Activated CD4-positive, alpha-beta T cell treated with anti-CD3 and anti-CD28 coated beads for 36 hours (primary cell): ENCODE measurements at places on chromosomes 1 and 21.

DNA sequence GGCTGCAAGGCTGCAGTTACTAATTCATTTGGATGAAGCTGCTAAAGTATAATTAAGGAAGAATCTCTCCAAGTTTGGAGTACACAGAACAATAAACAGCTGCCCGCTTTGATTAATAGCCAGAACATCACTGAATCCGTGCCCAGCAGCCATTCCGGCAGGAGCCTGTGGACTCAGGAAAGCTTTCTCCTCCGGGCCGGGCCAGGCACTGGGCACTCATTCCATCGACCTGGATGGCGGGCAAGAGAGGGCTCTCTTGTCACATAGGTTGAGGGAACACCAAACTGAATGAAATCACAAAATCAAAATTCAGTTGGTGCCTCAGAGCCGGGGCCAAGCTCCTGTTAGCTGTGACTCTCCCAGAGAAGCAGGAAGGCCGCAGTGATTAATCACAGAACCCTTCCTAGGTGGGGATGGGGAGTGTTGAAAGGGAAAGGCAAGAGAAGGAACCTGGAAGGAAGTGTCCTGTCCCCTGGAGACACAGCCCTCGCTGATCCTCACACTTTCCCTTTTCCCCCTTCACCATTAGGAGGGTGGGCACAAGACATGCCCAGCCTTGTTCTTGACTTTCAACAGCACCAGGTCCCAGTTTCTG is 306.7 kb downstream of the NPHP4 start:
- H3K36me3 ChIP-seq, result no peaks in the 10 kb centered on the region
- no peak overlapping the region for H3K4me3 ChIP-seq
- H3K27ac ChIP-seq, result no peak overlapping the region
- H3K27me3 ChIP-seq, result peaks cover 4% of the 10 kb centered on the region

- peaks cover 2% of the 10 kb centered on the region for H3K27me3 ChIP-seq
- no peak overlapping the region for H3K27ac ChIP-seq
- no peak overlapping the region for H3K4me3 ChIP-seq
- H3K36me3 ChIP-seq, result no peaks in the 10 kb centered on the region
- no peak for DNase-seq
Observed at GRCh38 chr1:99758073-99758511, 8.3 kb downstream of the FRRS1 start.

DNA sequence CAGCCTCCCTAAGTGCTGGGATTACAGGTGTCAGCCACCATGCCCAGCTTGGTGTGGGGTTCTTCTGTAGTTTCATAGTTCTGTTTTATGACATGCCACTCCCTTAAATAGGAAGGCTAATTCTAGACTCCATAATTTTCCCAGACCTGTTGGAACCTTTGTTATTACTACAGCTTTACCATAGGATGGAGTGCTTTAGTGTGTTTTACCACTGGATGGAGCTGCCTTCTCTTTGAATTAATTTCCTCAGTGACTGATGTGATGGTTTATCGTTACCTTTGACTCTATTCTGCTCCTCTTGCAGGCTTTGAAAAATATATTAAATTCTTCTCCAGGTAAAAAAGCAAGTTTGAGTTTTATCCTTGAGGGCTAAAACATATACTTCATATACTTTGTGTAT is 84.6 kb upstream of the NEK7 start:
- H3K27ac ChIP-seq, result no peak overlapping the region
- no peak for DNase-seq
- no peaks in the 10 kb centered on the region for H3K4me1 ChIP-seq
- no peaks in the 10 kb centered on the region for H3K36me3 ChIP-seq
- peaks cover 10% of the 10 kb centered on the region for H3K27me3 ChIP-seq

- no peak overlapping the region for H3K4me3 ChIP-seq
- H3K27ac ChIP-seq, result no peak overlapping the region
- H3K36me3 ChIP-seq, result no peaks in the 10 kb centered on the region
- peaks cover 23% of the 10 kb centered on the region for H3K27me3 ChIP-seq
Observed at GRCh38 chr1:208654241-208654640, 410.1 kb upstream of the PLXNA2 start.

- no peaks in the 10 kb centered on the region for H3K27me3 ChIP-seq
- no peaks in the 10 kb centered on the region for H3K4me1 ChIP-seq
- DNase-seq, result no peak
- no peak overlapping the region for H3K4me3 ChIP-seq
- no peaks in the 10 kb centered on the region for H3K36me3 ChIP-seq
Observed at GRCh38 chr1:72379072-72379471, 96.7 kb upstream of the NEGR1 start.

GRCh38 chr1:66078412-66078811 is 285.7 kb downstream of the PDE4B start:
- H3K36me3 ChIP-seq, result no peaks in the 10 kb centered on the region
- DNase-seq, result no peak
- no peak overlapping the region for H3K27ac ChIP-seq
- no peak overlapping the region for H3K4me3 ChIP-seq
- no peaks in the 10 kb centered on the region for H3K4me1 ChIP-seq

DNA sequence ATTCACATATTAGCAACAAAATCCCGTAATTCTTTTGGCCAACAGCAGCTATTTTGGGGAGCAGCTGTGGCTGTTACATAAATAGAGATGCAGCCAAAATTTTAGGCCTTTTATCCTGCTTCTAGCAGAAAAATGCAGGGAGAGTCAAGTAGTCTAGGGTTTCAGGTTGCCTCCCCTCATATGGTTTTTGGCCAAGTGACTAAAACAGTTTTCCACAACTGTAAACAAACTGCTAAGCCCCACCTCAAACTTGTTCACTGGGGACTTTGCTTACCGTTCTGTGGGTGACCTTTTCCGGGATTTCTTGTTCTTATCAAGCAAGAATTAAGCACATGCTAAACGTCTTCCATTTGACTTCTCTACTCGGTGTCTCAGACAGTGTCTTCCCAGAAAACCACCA is 133.4 kb downstream of the EDEM3 start:
- H3K27ac ChIP-seq, result no peak overlapping the region
- H3K27me3 ChIP-seq, result no peaks in the 10 kb centered on the region
- H3K4me1 ChIP-seq, result no peaks in the 10 kb centered on the region
- no peak for DNase-seq
- H3K4me3 ChIP-seq, result no peak overlapping the region

DNA sequence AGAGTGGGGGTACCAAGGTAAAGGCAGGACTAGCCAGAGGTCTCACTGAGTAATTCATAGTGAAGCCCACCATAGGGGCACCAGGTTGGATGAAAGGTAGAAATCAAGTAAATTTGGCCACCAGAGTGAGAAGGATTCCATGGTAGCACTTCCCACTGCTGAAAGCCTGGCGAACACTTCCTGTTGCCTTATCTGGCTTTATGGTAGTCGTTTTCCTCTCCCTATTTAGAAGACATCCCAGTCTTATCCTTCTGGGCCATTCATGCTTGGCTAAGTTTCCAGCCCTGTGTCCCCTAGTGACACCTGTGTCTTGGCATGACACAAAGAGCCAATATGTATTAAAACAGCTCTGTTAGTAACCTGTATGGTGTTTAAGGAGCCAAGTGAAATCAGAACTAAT is 74.3 kb upstream of the SIPA1L2 start:
- peaks cover 4% of the 10 kb centered on the region for H3K27me3 ChIP-seq
- no peak overlapping the region for H3K4me3 ChIP-seq
- H3K27ac ChIP-seq, result no peak overlapping the region
- peaks cover 3% of the 10 kb centered on the region for H3K4me1 ChIP-seq
- DNase-seq, result no peak

DNA sequence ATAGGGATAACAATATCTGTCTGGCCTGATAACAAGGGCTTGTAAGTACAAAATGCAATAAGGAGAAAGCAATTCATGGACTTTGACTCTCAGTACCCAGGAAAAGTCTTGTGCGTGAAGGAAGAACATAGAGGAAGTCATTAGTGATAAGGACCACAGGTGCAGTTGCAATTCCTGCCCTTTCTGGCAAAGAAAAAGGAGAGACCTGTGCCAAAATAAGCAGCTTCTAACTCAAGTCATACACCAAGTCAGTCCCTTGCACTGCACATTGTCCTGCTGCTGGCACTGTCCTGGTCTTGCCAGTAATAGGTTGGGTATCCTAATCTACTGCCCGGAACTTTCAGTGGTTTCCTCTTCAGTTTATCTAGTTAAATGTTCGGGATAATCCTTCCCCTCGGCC is 14.8 kb upstream of the SOD1 start:
- H3K36me3 ChIP-seq, result no peaks in the 10 kb centered on the region
- no peak overlapping the region for H3K27ac ChIP-seq
- H3K4me3 ChIP-seq, result no peak overlapping the region

GRCh38 chr1:205629751-205630150 is 2.1 kb downstream of the ELK4 start:
- H3K27me3 ChIP-seq, result no peaks in the 10 kb centered on the region
- peaks cover 52% of the 10 kb centered on the region for H3K4me1 ChIP-seq
- H3K36me3 ChIP-seq, result peaks cover 24% of the 10 kb centered on the region
- H3K4me3 ChIP-seq, result peak overlapping the region; percentile 95

DNA sequence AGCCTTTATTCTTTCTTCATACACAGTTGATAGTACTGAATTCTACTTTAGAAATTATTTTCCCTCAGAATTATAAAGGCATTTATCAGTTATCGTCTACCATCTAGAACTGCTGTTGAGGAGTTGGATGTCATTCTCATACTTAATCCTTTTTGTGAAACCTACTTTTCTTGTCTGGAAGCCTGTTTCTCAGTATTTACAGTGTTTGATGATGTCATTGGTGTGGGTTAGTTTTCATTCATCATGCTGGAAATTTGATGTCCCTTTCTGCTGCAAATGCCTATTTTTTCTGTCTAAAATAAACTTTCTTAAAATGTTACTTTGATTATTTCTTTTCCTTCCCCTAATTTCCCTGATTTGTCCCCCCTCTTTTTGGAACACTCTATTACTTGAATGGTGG is 22.8 kb upstream of the ZNF281 start:
- H3K27me3 ChIP-seq, result peaks cover 2% of the 10 kb centered on the region
- no peak for DNase-seq
- no peak overlapping the region for H3K27ac ChIP-seq
- H3K36me3 ChIP-seq, result no peaks in the 10 kb centered on the region
- no peak overlapping the region for H3K4me3 ChIP-seq
- peaks cover 15% of the 10 kb centered on the region for H3K4me1 ChIP-seq

DNA sequence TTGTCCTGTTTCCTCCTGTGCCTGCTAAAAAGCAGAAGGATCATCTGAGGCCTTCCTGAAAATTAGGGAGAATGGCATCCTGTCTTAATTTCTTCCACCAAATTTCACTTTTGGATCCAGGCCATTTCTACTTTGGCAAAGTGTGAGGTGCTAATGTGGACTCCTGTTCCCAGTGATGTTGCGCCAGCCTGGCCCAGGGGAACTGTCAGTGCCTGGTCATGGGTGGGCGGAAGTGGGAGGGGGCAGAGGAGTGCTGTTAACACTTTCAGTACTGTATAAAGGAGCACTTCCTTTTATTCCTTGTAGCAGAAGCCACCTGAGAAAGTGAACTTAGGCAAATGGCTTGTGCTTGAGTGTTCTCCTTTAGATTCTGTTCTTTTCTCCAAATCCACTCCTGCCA is 19.9 kb downstream of the ELAPOR1 start:
- peaks cover 27% of the 10 kb centered on the region for H3K4me1 ChIP-seq
- peak overlapping the region; percentile 22 for H3K27ac ChIP-seq
- no peak overlapping the region for H3K4me3 ChIP-seq
- DNase-seq, result peak; percentile 38

GRCh38 chr1:201535046-201535918 is 3.6 kb upstream of the NAV1 start:
- H3K4me1 ChIP-seq, result peaks cover 17% of the 10 kb centered on the region
- no peak overlapping the region for H3K4me3 ChIP-seq
- peaks cover 41% of the 10 kb centered on the region for H3K27me3 ChIP-seq

DNA sequence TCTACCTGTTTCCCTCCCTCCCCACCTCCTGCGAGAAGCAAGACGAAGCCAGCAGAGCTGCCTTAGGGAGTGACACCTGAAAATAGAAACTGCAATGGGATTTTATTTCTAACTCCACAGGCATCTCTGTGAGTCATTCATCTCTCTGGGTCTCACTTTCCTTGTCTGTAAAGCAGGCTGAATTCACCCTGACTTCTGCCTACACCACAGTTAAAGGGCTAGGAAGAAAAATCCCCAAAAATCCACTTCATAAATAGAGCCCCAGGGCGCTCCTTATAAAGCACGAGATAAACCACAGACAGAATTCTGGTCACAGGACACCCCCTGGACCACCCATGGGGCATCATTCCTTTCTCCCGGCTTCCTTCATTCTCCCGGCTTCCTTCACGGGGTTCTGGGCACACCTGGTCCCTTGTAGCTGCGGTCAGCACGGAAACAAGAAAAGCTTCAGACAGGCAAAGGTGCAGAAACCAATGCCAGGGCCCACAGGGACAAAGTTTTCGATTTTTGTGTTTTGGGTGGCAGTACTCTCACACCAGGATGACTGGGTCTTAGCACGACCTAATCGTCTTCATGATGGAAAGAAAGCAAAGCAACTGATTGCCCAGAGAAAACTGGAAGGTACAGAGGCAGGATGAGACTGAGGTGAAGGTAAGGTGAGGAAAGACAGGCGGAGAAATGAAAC is 2.8 kb upstream of the H6PD start:
- no peaks in the 10 kb centered on the region for H3K27me3 ChIP-seq
- no peak overlapping the region for H3K27ac ChIP-seq
- DNase-seq, result no peak

- no peak overlapping the region for H3K4me3 ChIP-seq
- no peaks in the 10 kb centered on the region for H3K27me3 ChIP-seq
- no peak for DNase-seq
- peaks cover 33% of the 10 kb centered on the region for H3K4me1 ChIP-seq
Observed at GRCh38 chr1:15863156-15863901, 15.8 kb downstream of the SPEN start.

- no peaks in the 10 kb centered on the region for H3K27me3 ChIP-seq
- H3K4me3 ChIP-seq, result no peak overlapping the region
- H3K27ac ChIP-seq, result no peak overlapping the region
- H3K36me3 ChIP-seq, result no peaks in the 10 kb centered on the region
- DNase-seq, result no peak
Observed at GRCh38 chr1:174742805-174743653, 256.7 kb upstream of the CACYBP start.

- no peaks in the 10 kb centered on the region for H3K27me3 ChIP-seq
- H3K4me3 ChIP-seq, result no peak overlapping the region
- H3K4me1 ChIP-seq, result peaks cover 4% of the 10 kb centered on the region
- no peak for DNase-seq
- peaks cover 29% of the 10 kb centered on the region for H3K36me3 ChIP-seq
Observed at GRCh38 chr1:50531027-50531426, 107.8 kb upstream of the DMRTA2 start.

GRCh38 chr1:67345556-67345955 is 37.9 kb downstream of the IL12RB2 start:
- peaks cover 70% of the 10 kb centered on the region for H3K36me3 ChIP-seq
- no peak for DNase-seq
- H3K4me3 ChIP-seq, result no peak overlapping the region

- no peaks in the 10 kb centered on the region for H3K27me3 ChIP-seq
- no peak overlapping the region for H3K27ac ChIP-seq
- peaks cover 30% of the 10 kb centered on the region for H3K36me3 ChIP-seq
- no peak overlapping the region for H3K4me3 ChIP-seq
Observed at GRCh38 chr1:26784023-26784871, 3.5 kb upstream of the PIGV start.

GRCh38 chr1:94025383-94026340 is 95.3 kb downstream of the ABCA4 start:
- no peaks in the 10 kb centered on the region for H3K36me3 ChIP-seq
- peaks cover 4% of the 10 kb centered on the region for H3K27me3 ChIP-seq
- peaks cover 2% of the 10 kb centered on the region for H3K4me1 ChIP-seq
- DNase-seq, result no peak
- peak overlapping the region; percentile 44 for H3K27ac ChIP-seq
- no peak overlapping the region for H3K4me3 ChIP-seq

GRCh38 chr1:227758366-227758765 is 23.1 kb downstream of the SNAP47 start:
- H3K27me3 ChIP-seq, result no peaks in the 10 kb centered on the region
- peak; percentile 53 for DNase-seq
- H3K4me3 ChIP-seq, result no peak overlapping the region
- H3K4me1 ChIP-seq, result peaks cover 67% of the 10 kb centered on the region
- peaks cover 40% of the 10 kb centered on the region for H3K36me3 ChIP-seq
- H3K27ac ChIP-seq, result peak overlapping the region; percentile 49

GRCh38 chr1:171817511-171818265 is 23.6 kb upstream of the DNM3 start:
- peak overlapping the region; percentile 87 for H3K27ac ChIP-seq
- no peaks in the 10 kb centered on the region for H3K27me3 ChIP-seq
- no peak overlapping the region for H3K4me3 ChIP-seq
- H3K4me1 ChIP-seq, result peaks cover 17% of the 10 kb centered on the region
- peak; percentile 73 for DNase-seq
